ENCODE measurements at places on chromosomes 3 and 15.

DNA sequence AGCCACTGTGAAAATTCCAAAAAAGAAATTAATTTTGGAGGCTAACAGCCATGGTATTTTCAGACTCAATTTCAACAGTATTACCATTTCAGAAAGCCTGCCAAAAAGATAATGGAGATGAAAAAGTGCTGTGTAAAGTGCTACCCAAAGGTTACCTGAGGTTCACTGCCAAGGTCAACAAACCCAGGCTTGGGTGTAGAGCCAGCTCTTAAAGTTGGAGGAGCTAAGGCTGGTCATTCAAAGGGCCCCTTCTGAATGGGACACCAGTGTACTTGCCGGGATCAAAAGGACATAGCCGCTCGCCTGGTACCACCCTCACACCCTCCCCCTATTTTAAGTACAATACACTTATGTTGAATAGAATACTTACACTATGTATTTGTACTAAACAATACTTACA lies 64.5 kb downstream of the ETV5 start:
- DNase-seq: no peak

GRCh38 chr15:41429003-41429890 lies 12.4 kb downstream of the RTF1 start:
- DNase-seq: no peak

DNA sequence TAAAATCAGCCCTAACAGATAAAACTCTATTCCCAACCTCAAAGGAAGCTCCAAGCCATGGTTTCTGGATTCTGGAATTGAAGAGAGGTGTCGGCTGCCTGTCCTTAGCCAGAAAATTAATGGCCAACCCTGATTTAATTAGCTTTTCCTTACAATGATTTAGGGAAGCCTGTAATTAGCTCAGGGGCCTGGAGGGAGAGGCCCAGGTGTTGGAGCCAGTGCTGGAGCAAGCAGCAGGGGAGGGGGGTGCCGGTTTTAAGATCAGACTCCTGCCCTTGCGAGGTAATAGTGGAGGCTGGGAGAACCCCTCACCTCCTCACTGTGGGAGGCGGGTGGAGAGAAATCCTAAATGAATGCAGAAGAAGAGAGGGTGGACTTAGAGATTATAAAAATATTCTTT lies 14.7 kb upstream of the ATP2B2 start:
- DNase-seq: no peak

DNA sequence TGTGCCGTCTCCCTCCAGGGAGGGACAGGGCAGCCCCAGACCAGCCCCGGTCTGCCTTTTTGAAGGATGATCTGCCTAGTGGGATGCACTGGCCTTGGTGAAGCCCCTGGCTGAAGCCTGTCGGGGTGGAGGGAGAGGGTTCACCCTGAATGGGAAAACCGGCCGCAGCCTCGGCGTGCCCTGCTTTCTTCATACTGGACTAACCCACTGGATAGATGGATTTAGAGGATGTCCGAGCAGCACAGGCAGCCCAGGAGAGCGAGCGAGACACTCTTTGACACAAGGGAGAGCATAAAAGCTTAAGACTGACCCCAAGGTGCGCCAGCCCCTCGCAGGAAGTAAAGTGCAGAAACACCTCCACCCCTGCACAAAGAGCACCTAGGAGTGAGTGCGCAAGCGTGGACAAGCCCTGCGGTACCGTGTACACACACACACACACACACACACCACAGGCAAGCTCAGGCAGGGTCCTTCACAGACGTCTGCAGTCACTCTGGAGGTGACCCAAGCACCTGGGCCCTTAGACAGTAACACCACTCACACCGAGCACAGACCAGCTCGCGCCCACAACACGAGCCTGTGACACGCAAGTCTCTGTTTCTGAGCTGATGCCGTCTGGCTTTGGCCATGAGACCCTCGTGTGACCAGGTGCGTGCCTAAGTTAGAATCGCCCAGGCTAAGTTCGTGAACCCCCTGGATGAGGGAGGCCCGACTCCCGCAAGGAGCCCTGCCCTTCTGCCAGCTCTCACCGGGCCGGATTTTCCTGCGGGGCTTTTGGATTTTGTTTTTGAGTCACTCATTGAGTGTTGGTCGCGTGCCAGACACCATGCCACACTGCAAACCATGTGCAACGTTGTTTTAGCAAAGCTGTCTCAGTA lies 11.3 kb downstream of the SEMA4B start:
- DNase-seq: no peak

DNA sequence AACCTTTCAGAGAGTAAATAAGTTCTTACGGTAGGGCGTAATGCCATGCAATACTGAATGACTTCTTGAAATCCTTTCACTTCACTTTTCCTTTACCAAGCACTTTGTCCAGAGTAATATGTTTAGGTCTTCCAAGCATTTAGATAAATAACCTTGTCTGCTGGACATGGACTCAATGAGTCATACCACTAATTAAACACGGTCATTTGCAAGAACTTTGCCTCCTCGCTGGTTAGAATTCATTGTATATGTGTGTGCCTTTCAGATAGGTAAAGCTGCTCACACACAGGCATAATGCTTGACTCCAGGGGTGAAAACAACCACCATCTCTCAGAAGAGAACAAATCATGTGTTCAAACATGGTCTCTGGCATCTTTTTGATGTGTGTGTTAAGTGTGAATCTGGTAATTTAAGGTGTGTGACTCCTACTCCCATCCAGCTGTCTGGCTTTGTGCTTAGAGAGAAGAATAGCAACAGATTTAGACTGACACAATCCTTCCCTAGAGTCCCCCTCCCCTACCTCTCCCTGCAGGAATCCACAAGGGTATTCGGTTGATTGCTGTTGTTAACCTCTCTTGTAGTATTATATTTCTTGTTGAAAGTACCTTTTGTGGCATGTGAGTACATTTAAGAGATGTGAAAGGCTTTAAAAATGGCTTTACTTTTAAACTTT lies 419.0 kb downstream of the CNTN4 start:
- no peak for DNase-seq

GRCh38 chr15:43102187-43102586 lies 3.7 kb downstream of the UBR1 start:
- DNase-seq: no peak

DNA sequence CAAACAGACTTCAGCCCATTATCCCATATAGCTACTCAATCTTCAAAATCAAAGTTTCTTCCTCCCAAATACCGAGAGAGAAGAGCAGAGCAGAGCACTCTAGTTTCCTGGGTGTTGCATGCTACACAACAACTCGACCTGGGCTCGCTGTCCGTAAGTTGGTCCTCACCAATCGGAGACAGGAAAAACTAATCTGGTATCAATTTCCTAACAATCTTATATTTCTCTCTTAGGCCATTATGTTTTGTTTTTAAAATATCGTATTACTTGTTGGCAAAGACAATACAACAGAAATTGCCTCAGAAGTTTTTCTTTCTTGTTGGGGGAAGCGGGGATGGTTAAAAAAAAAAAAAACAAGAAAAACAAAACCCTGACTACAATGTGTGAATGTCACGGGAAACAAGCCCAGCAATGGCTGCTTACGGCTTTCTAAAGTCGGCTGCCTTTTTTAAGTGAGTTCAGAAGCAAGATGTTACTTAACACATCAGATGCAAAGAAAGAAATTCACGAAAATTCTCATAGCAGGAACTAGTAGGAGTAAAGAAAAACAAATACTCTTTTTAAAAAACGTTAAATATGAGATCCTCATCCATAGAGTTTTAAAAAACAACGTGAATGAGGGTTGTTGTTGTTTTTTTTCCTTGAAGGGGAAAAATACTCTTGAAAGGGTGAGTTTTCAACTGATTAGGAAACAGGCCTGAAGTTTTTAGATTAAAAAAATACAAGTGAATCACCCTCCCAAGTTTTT lies 1.9 kb downstream of the VGLL4 start:
- no peak for DNase-seq

DNA sequence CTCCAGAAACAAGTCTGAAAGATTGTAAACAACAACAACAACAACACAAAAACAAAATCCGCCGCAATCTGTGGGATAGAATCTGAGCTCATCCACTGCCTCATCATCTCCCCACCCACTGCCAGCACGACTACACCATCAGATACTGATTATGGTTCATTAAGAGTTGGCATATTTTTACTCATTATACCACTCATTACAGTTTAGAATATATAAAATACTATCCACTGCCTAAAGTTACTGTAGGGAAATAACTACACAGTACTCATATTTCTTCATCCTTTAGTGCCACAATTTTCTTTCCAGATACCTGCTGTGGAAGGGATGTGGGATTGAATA lies 152.5 kb upstream of the PEX5L start:
- DNase-seq: no peak

DNA sequence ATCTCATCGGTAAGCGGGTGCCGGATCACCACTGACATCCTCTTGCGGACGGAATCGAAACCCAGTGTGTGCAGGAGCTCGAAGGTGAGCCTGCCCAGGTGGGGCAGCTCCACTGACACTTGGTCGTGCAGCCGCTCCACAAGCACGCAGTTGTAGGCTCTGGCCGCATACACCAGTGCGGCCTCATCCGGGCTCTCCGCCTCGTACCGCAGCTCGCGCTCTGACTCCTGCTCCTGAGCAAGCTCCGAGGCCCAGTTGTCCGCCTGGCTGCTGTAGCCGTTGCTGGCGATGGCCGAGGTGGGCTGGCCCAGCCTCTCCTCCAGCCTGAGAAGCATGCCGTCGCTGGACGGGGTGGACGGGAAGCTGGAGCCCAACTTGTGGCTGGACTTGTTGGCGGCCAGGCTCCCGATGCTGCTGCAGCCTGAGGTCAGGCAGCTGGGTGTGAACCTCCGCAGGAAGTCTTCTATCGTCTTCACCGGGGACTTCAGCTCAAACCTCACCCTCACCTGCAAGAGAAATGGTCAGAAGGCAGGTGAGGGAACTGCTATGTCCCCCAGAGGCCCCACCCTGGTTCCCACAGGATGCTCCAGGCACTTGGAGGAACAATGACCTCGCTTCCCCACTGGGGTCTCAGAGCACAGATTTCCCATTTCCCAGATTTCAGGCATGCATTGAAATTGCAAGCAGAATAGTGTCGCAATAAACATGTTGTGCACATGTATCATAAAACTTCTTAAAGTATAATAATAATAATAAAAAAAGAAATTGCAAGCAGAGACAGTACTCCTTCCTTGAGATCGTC lies 149.2 kb downstream of the ATP10A start:
- DNase-seq: no peak

- no peak for DNase-seq
Measured at GRCh38 chr3:30649572-30650318, 43.3 kb downstream of the TGFBR2 start.

DNA sequence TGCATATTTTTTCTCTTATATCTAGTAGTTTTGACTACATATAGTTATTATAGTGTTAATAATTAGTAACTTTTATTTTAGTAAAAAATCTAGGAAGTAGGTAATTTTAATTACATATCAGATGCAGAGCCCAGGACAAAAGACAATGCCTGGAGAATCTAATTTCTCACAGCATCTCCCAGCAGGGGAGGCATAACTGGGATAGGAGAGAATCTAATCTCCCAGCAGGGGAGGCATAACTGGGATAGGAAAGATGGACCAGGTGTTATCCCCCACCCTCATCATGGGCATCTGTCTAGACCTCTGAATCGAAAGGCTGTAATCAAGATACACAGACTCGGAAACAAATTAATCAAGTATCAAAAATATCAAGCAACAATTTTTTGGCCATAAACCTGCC lies 58.2 kb downstream of the OSTN start:
- DNase-seq: no peak

GRCh38 chr15:68479870-68480269 lies 47.9 kb upstream of the ITGA11 start:
- no peak for DNase-seq

GRCh38 chr15:69215314-69216035 lies 55.0 kb downstream of the GLCE start:
- DNase-seq: no peak
